ENCODE measurements at places on chromosomes 16 and 17. TPM values are rescaled to one million over a fixed set of nuclear protein-coding genes. Genes with fewer than 3 reads are reported as not detected.

The TBC1D26 gene
- total RNA-seq = not detected

The ABCC11 gene
- 0.76 TPM for total RNA-seq

The MVP gene
- total RNA-seq = 296 TPM

The KRTAP4-3 gene
- not detected for total RNA-seq

The CDH11 gene
- total RNA-seq = 931 TPM

The KRT40 gene
- not detected for total RNA-seq

The KCNH4 gene
- total RNA-seq = not detected

The TLCD3B gene
- total RNA-seq = not detected

The ZDHHC1 gene
- total RNA-seq = 9.6 TPM

The USP7 gene
- total RNA-seq = 28.3 TPM

The DVL2 gene
- 45.8 TPM for total RNA-seq

The TCAP gene
- not detected for total RNA-seq
